Heart left ventricle (tissue), 16 donors: ENCODE measurements at places on chromosomes 1 and 21.

DNA sequence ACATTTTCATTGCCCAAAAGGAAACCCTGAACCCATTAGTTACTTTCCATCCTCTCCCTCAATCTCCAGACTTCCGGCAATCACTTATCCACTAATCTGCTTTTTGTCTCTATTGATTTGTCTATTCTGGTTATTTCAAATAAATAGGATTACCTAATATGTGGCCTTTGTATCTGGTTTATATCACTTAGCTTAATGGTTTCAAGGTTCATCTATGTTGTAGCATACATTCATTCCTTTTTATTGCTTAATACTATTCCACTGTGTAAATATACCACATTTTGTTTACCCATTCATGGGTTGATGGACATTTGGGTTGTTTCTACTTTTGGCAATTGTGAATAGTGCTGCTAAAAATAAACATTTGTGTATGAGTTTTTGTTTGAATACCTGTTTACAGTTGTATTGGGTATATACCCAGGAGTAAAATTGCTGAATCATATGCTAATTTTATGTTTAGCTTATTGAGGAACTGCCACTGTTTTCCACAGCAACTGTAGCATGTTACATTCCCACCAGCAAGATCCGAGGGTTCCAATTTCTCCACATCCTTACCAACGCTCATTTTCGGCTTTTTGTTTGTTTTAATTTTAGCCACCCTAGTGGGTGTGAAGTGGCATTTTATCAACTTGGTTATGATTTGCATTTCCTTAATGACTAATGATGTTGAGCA lies 2.5 kb upstream of the SLC25A44 start:
- no peaks in the 10 kb centered on the region for H3K27me3 ChIP-seq
- peaks cover 6% of the 10 kb centered on the region for H3K36me3 ChIP-seq
- H3K27ac ChIP-seq: no peak overlapping the region
- no peak overlapping the region for H3K4me3 ChIP-seq
- no peak for DNase-seq

DNA sequence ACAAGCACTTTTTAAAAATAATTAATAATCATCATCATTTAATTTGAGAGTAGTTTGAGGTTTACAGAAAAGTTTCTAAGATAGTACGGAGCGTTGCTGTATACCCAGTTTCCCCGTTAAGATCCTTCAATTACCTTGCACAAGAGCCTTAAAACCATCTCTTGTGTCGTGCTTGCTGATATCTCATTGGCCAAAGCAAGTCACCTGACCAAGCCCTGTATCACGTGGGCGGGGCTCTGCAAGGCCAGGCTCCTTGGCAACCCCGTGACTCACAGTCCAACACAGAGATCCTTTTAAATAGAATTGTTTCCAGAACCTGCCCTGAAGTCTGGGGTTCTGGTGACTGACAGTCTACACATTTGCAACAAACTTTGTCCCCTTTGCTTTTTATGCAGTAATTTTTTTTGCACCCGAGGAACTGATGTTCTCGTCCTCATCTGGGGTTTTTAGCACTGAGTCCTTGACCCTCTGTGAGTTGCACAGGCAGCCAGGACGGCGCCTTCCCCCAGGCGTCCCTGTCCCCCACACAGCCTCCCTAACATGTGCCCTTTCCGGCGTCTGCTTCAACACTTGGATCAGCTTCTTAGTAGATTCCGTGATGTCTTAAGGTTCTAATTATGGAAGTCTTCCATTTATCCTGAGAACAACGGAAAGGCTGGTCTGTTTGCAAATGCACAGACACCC lies 183.3 kb upstream of the TMEM51 start:
- no peaks in the 10 kb centered on the region for H3K36me3 ChIP-seq
- no peak overlapping the region for H3K27ac ChIP-seq
- H3K4me3 ChIP-seq: no peak overlapping the region
- DNase-seq: peak; percentile 57

- H3K27ac ChIP-seq: no peak overlapping the region
- no peaks in the 10 kb centered on the region for H3K27me3 ChIP-seq
- no peaks in the 10 kb centered on the region for H3K4me1 ChIP-seq
- H3K36me3 ChIP-seq: no peaks in the 10 kb centered on the region
- DNase-seq: no peak
These were observed 24.8 kb upstream of the OR2B11 start for GRCh38 chr1:247482747-247483146.

GRCh38 chr1:208803011-208803811 lies 559.0 kb upstream of the PLXNA2 start:
- H3K27ac ChIP-seq: no peak overlapping the region
- H3K4me3 ChIP-seq: no peak overlapping the region
- H3K36me3 ChIP-seq: no peaks in the 10 kb centered on the region
- H3K4me1 ChIP-seq: no peaks in the 10 kb centered on the region
- DNase-seq: no peak

- no peak overlapping the region for H3K27ac ChIP-seq
- H3K27me3 ChIP-seq: no peaks in the 10 kb centered on the region
- DNase-seq: no peak
- H3K4me3 ChIP-seq: no peak overlapping the region
These were observed 25.3 kb downstream of the PTP4A2 start for GRCh38 chr1:31912839-31913239.

GRCh38 chr1:86704972-86705664 lies 742 bp downstream of the SH3GLB1 start:
- H3K27ac ChIP-seq: peak overlapping the region; percentile 95
- DNase-seq: peak; percentile 67
- H3K27me3 ChIP-seq: no peaks in the 10 kb centered on the region

- no peak overlapping the region for H3K4me3 ChIP-seq
- no peak overlapping the region for H3K27ac ChIP-seq
- H3K27me3 ChIP-seq: no peaks in the 10 kb centered on the region
- peaks cover 64% of the 10 kb centered on the region for H3K4me1 ChIP-seq
- no peak for DNase-seq
- no peaks in the 10 kb centered on the region for H3K36me3 ChIP-seq
These were observed 11.7 kb downstream of the IFFO2 start for GRCh38 chr1:18944810-18945209.

GRCh38 chr1:225533238-225533637 lies 105.4 kb upstream of the LBR start:
- peaks cover 12% of the 10 kb centered on the region for H3K36me3 ChIP-seq
- no peaks in the 10 kb centered on the region for H3K4me1 ChIP-seq
- DNase-seq: no peak
- H3K27me3 ChIP-seq: no peaks in the 10 kb centered on the region

- H3K36me3 ChIP-seq: peaks cover 29% of the 10 kb centered on the region
- no peak for DNase-seq
- H3K27me3 ChIP-seq: no peaks in the 10 kb centered on the region
These were observed 672 bp downstream of the POMGNT1 start for GRCh38 chr1:46197560-46197963.

GRCh38 chr1:192559115-192560006 lies 16.2 kb upstream of the RGS1 start:
- H3K4me1 ChIP-seq: no peaks in the 10 kb centered on the region
- H3K27me3 ChIP-seq: no peaks in the 10 kb centered on the region
- H3K4me3 ChIP-seq: no peak overlapping the region

GRCh38 chr1:165793951-165794350 lies 25.3 kb upstream of the TMCO1 start:
- no peak overlapping the region for H3K27ac ChIP-seq
- H3K4me3 ChIP-seq: no peak overlapping the region

GRCh38 chr1:46003315-46003714 lies 129.1 kb downstream of the PIK3R3 start:
- no peak overlapping the region for H3K4me3 ChIP-seq
- no peak for DNase-seq
- H3K27me3 ChIP-seq: no peaks in the 10 kb centered on the region
- H3K4me1 ChIP-seq: peaks cover 17% of the 10 kb centered on the region

- no peaks in the 10 kb centered on the region for H3K27me3 ChIP-seq
- peaks cover 2% of the 10 kb centered on the region for H3K36me3 ChIP-seq
These were observed 2.6 kb upstream of the PYCR2 start for GRCh38 chr1:225926551-225927113.

DNA sequence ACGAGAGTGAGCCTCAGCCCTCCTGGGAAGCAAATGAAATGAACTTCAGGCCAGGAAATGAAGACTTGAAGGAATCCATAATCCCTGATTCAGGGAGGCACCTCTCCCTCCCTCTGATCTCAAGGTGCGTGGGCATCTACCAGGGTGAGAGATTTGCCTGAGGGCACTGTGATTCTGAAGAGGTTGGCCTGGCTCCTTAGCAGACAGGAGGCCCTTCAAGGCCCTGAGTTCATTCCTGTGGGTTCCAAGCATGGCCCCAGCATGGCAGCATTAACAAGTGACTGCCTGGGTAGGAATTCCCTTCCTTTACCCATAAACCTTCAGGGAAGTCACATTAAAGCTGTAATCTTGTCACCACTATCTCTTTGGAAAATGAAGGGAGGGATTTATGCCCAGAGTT lies 29.8 kb upstream of the IFNGR2 start:
- H3K27ac ChIP-seq: no peak overlapping the region
- DNase-seq: no peak
- H3K36me3 ChIP-seq: no peaks in the 10 kb centered on the region
- no peak overlapping the region for H3K4me3 ChIP-seq
- H3K4me1 ChIP-seq: peaks cover 6% of the 10 kb centered on the region

GRCh38 chr1:50417507-50417906 lies 5.7 kb downstream of the DMRTA2 start:
- peaks cover 6% of the 10 kb centered on the region for H3K4me1 ChIP-seq
- no peaks in the 10 kb centered on the region for H3K36me3 ChIP-seq
- no peak overlapping the region for H3K27ac ChIP-seq
- H3K27me3 ChIP-seq: peaks cover 81% of the 10 kb centered on the region

GRCh38 chr1:204709021-204709420 lies 23.5 kb upstream of the LRRN2 start:
- H3K27me3 ChIP-seq: peaks cover 27% of the 10 kb centered on the region
- H3K4me3 ChIP-seq: no peak overlapping the region
- DNase-seq: no peak
- H3K36me3 ChIP-seq: no peaks in the 10 kb centered on the region

DNA sequence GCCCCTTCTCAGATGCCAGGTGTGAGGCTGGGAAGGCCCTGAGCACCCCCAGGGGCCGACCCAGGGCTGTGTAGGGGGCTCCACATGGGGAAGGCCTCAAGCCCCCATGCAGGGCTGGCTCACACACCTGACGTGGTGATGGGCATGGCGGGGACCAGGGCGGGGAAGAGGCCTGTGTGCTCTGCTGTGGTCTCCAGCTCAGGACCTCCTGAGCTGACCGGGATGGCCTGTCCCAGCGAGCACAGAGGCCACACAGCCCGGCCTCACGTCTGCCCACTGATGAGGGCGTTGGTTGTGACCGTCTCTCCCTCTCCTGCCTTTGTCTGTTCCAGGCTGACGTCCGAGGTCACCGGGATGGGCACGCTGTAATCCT lies 40.2 kb upstream of the COL6A1 start:
- no peak for DNase-seq
- no peak overlapping the region for H3K27ac ChIP-seq
- no peak overlapping the region for H3K4me3 ChIP-seq
- H3K36me3 ChIP-seq: no peaks in the 10 kb centered on the region
- H3K4me1 ChIP-seq: no peaks in the 10 kb centered on the region
- H3K27me3 ChIP-seq: no peaks in the 10 kb centered on the region

GRCh38 chr1:200916681-200917080 lies 22.0 kb downstream of the INAVA start:
- H3K4me3 ChIP-seq: no peak overlapping the region
- no peak overlapping the region for H3K27ac ChIP-seq
- no peaks in the 10 kb centered on the region for H3K27me3 ChIP-seq
- no peak for DNase-seq
- H3K4me1 ChIP-seq: peaks cover 7% of the 10 kb centered on the region

DNA sequence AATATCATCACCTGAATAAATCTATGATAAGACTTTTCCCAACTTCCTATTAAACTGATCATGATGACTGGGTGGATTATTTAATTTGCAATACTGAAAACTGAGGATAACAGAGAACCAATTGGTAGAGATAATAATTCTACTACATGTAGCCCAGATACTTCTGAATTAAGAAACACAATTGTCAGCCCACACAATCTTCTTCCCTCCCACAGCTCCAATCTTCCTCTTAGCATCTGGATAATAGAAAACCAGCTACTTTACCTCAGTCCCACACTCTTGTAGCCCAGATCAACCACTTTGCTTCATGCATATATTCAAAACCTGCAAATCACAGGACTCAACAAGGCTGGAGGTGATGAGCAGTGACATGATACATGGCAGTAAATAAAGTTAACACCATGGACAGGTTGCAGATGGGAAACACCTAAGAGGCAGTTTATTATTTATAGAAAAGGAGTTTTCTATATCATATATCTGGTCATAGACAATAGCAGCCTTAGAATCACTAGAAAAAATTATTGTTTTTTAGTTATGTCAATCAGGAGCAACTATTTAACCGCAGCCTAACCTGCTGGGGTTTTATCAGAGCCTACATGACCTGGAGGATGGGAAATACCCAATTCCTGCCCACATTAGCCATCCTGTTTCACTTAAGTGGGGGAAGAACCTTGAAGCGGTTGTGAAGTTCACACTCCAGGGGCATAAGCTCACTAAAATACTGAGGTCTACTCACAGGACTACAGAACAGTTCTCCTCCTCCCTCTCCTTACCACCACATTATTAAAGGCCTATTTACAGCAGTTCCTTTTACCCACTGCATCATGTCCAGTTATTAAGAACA lies 16.7 kb downstream of the FRRS1 start:
- no peaks in the 10 kb centered on the region for H3K4me1 ChIP-seq
- no peak overlapping the region for H3K27ac ChIP-seq
- no peak overlapping the region for H3K4me3 ChIP-seq
- DNase-seq: no peak

DNA sequence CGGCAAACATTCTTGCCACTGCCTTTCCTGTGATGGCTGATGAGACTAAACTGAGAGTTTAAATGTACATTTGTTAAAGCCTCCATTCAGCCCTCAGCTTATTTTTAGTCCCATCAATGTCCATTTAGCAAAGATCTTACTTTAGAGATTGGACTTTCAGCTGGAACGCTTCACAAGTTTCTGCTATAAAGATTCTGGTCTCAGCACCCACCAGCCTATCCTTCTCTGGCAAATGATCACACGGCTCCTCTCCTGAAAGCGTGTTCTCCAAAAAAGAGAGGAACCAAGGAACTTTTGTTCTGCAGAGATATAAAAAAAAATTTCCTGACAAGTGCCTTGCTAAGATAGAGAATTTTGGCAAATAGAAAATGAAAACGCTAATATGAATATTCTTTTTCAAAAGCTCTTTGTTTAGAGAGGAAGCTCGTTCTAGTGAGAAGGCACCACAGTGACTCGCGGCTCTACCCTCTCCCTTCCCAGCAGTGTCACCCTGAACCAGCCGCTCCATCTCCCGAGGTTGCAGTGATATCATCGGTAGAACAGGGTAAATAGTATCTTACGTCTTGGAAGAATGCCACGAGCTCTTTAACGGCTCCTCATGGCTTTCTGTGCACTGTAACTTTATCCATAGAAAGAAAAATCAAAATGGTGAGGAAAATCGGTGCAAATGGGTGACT lies 200.2 kb downstream of the APP start:
- H3K27ac ChIP-seq: peak overlapping the region; percentile 62
- peaks cover 37% of the 10 kb centered on the region for H3K36me3 ChIP-seq
- no peaks in the 10 kb centered on the region for H3K27me3 ChIP-seq
- peak; percentile 42 for DNase-seq
- peak overlapping the region; percentile 6 for H3K4me3 ChIP-seq
- H3K4me1 ChIP-seq: no peaks in the 10 kb centered on the region

GRCh38 chr1:119874186-119874585 lies 22.1 kb downstream of the ADAM30 start:
- H3K36me3 ChIP-seq: no peaks in the 10 kb centered on the region
- no peaks in the 10 kb centered on the region for H3K4me1 ChIP-seq
- no peak for DNase-seq
- H3K27me3 ChIP-seq: no peaks in the 10 kb centered on the region

GRCh38 chr21:36260030-36260787 lies 59.8 kb upstream of the MORC3 start:
- H3K27me3 ChIP-seq: no peaks in the 10 kb centered on the region
- H3K27ac ChIP-seq: peak overlapping the region; percentile 76
- H3K36me3 ChIP-seq: peaks cover 4% of the 10 kb centered on the region
- H3K4me3 ChIP-seq: peak overlapping the region; percentile 31

- no peak overlapping the region for H3K4me3 ChIP-seq
- H3K27me3 ChIP-seq: no peaks in the 10 kb centered on the region
- H3K27ac ChIP-seq: peak overlapping the region; percentile 65
These were observed 9.5 kb downstream of the SH3BGRL3 start for GRCh38 chr1:26289158-26290059.
